ENCODE measurements at places on chromosomes 4 and X.

DNA sequence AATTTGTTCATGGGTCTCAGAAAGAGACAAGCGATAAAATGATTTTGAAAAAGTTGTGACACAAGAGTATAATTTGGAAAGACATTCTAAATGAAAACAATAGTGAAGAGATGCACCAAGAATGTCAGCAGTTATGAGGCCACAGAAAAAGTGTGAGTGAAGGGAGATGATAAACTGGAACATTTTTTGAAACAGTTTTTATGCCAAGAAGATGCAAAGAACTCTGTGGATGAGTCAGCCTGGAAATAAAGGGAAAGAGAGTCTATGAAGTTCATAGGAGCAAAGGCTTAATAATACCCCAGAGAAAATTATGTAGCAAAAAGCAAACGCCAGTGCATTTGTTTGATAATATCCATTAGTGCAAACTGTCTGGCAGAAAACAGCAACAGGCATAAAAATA lies 188.4 kb upstream of the TBC1D9 start:
- DNase-seq = no peak

GRCh38 chr4:140426610-140427105 lies 790 bp downstream of the CLGN start:
- DNase-seq = no peak

GRCh38 chrX:74369666-74370065 lies 51.6 kb upstream of the SLC16A2 start:
- no peak for DNase-seq

- no peak for DNase-seq
Observed at GRCh38 chr4:101500742-101501141, 153.4 kb upstream of the PPP3CA start.

GRCh38 chrX:151921866-151922265 lies 9.2 kb downstream of the MAGEA4 start:
- DNase-seq = no peak

- DNase-seq = no peak
Observed at GRCh38 chr4:14434483-14434882, 567.8 kb upstream of the CPEB2 start.

DNA sequence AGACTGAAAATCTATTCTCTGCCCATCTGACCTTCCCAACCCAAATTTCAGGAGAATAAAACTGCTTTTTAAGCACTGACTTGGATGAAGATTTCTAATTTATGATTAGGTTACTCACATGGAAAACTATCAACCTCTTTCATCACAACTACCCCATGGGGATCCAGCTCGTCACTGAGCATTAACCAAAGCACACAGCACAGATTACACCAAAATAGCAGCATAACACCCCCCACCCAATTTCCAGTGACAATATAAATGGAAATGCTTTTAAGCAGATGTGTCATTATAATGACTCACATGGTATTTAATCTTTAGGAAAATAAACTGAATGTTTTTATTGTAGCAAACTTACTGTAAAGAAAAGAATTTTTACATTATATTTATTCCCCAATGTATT lies 9.7 kb downstream of the SERTM2 start:
- DNase-seq = no peak

- no peak for DNase-seq
Observed at GRCh38 chr4:165631208-165631894, 241.7 kb upstream of the TLL1 start.

DNA sequence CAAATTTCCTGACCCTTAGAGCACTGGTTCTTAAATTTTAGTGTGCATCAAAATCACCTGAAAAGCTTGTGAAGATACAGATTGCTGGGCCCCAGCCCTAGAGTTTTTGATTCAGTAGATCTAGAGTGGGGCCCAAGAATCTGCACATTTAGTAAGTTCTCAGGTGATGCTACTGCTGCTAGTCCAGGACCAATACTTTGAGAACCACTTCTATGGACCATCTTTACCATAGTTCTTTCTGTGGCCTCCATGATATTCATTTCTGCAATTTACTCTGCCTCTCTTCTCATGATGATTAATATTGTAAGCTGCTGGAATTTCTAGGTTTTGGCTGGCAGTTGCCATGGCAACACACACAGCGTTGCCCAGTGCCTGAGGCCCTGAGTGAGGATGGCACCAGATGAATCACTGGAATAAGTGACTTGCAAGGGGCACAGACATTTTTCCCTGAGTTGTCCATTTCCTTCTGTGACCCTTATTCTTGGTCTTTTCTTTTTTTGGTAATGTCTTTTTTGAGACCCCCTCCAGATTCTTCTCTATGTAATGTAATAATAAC lies 83.6 kb downstream of the PPP1R2C start:
- DNase-seq = no peak

GRCh38 chr4:154491341-154492271 lies at the start of gene DCHS2:
Gene DCHS2 (minus strand): TSS chr4:154491799. CDS start chr4:154491355, 444 bp downstream.
- no peak for DNase-seq

DNA sequence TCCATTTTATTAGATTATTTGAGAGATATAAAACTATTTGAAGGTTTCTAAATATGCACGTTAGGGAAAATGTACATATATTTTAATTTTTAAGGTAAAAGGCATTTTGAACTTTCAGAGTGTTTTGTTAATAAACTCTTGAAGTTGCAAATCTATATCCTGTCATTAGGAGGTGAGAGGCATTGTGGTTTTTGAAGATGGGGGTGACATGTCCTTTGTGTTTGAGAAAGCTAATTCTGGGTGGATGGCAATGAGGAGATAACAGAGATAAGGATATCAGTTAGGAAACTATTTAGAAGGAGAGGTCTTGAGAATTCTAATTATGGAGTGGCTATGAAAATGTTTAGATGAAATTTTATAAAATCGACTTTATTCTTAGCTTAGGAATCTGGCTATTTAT lies 6.1 kb downstream of the STIM2 start:
- DNase-seq = no peak

DNA sequence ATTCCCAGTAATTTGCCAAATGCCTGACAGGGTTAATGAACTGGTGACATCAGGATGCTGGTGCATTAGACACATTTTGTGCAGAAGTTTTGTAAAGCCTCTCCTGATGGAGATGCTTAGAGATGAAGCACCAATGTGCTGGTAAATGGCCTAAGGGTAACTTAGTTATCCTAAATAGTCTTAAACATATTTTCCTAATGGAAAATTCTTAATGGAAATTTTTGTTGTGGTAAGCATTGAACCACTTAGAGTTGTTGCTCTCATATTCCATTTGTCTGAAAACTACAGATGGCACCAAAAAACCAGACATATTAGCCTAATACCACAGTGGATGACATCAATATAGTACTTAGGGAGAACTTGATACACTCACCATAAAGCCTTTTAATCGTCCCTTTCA lies 154.5 kb upstream of the ANK2 start:
- no peak for DNase-seq

DNA sequence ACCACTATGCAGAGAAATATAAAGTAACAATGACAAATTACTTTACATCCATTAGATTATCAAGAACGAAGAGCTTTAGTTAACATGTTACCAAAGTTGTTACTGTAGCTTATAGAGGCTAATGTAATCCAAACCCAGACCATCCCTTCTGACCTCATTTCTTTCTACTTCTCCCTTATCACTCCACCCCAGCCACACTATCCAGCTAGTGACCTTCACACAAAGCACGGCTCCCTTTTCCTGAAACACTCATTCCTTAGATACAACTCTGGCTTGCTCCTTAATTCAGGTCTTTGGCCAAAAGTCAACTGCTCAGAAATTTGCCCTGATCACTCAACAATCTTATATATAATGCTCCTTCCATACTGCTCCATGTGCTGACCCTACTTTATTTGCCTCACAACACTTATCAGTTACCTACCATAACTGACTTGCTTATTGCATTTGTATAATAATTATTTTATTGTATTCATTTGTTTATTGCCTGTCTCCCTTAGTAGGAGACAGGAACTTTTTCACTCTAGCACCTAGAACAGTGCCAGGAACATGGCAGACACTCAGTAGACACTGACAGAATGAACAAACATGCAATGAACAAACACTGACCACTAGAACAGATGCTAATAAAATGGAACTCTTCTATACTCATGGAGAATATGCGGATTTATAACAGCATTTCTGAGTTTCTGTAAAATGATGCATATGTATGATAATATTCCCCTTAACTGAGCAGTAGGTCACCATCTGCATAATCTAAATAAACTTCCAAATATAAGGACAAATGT lies 67.6 kb downstream of the EIF4E start:
- DNase-seq = no peak

DNA sequence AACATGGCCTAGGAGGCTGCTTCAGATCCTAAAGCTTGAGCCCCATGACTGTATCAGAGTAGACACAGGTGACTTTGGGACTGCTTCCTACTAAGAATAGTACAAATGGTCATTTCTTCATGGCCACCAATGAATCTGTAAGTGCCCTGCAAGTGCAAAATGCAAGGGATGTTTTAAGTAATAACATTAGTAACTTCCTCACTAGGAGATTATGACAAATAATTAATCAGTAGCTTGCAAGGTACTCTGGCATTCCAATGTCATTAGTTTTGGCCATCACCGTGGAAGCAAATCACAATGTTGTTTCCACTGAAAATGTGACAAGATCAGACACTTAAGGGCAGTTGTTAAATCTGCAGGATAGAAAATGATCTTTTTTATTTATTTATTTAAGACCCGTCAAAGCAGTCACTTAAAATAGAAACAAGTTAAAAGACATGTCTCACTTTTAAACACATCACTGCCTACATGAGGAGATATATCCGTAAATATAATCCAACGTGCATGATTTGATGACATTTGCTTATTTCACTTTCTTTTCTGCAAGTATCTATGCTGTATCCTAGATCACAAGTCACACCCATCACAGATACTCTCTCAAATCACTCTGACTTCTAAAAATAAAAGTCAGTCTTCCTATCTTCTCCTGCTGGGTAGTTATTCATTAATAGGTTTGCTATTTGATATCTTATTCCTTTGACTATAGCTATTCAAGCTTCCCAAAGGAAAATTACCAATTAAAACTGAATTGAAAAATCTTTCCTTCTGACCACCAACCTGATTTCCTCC lies 400.6 kb downstream of the IL15 start:
- no peak for DNase-seq

- no peak for DNase-seq
Observed at GRCh38 chr4:55012363-55013230, 112.8 kb downstream of the KDR start.

GRCh38 chr4:36189511-36190226 lies 54.6 kb downstream of the ARAP2 start:
- peak; percentile 40 for DNase-seq

DNA sequence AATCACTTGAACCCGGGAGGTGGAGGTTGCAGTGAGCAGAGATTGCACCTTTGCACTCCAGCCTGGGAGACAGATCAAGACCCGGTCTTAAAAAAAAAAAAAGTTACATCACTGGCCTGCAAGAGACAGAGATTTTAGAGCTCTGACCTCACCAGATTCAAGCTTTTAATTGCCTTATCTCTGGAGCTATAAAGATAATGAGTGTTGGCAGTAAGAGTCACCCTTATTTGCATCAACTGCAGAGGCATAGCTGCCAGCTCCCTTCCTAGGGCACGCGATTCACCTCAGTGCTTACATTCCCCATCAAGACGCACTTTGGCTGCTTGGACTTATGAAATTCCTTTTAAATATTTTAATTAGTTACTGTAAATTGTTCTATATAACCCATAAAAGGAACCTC lies 12.5 kb upstream of the SPATA4 start:
- DNase-seq = no peak

- no peak for DNase-seq
Observed at GRCh38 chr4:85092943-85093342, 126.5 kb upstream of the WDFY3 start.

DNA sequence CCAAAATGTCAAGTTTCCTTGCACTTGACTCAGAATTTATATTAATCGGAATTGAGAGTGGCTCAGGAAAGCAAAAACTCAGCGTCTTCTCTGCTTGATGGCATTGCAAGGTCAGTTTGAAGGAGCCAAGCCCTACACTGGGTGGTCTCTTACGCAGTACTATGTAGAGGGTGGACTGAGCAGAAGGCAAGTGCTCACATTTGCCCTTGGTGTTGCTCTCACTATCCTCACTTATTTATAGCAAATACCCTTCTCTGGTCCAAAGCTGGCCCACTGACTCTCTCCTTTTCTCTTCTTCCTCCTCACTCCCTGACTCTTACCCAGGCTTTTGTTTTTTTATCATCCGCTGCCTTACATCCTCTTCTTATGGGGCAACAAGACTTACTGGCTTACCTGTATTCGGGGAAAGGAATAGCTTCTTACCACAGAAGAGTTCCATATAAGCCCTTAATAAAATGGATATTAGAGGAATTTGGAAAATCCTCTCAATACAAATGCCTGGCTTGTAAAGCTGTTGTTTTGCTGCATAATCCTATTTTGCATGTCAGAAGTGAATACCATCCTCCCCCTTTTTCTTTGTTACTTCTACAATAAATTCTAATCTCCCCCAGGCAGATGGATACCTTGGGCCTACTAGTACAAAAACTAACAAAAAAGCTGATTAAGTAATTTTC lies 24.8 kb upstream of the GATB start:
- DNase-seq = no peak

GRCh38 chr4:6764976-6765620 lies 17.4 kb upstream of the KIAA0232 start:
- DNase-seq = no peak

DNA sequence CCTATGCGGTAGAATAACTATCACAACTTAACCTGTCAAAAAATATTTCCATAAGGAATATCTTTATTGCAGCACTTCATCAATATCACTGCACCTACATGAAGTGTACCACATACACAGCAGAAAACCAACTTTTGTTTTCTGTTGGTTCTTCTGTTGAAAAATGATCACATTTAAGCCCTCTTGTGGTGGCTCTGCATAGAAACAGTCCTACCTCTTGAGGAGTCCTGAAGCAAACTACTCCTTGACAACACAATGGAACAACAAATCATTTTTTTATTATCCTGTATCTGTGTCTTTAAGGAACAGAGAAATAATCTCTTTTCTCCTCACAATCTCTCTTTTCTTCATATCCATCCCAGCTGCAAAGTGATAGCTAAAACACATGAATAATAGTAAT lies 39.8 kb upstream of the ATOH1 start:
- DNase-seq = no peak

GRCh38 chr4:90165883-90166282 lies 38.7 kb downstream of the CCSER1 start:
- no peak for DNase-seq

GRCh38 chr4:140052050-140052449 lies 101.9 kb downstream of the MAML3 start:
- DNase-seq = no peak

DNA sequence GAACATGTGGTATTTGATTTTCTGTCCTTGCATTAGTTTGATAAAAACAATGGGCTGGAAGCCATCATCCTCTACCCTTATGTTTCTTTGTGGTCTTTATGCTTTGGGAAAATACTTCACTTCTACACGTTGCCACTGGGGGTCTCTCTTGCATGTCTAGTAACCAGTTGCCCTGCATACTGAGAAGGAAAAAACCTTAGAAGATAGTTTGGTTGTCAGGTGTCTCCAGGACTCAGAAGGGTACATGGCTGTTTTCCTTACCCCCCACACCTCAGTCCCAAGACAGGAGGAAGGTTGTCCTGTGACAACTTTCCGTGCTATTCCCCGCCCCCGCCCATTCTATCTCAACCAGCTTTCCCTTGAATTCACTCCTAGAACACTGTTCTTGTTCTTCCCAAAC lies 62.1 kb upstream of the LANCL3 start:
- no peak for DNase-seq

- no peak for DNase-seq
Observed at GRCh38 chr4:69321153-69321729, 41.0 kb downstream of the UGT2B28 start.

All from effector memory CD8-positive, alpha-beta T cell (primary cell).